ENCODE measurements at places on chromosomes 2 and 18.

- H3K36me3 ChIP-seq = no peaks in the 10 kb centered on the region
- H3K4me1 ChIP-seq = no peaks in the 10 kb centered on the region
- no peak for DNase-seq
- H3K4me3 ChIP-seq = no peak overlapping the region
- no peaks in the 10 kb centered on the region for H3K27me3 ChIP-seq
Observed at GRCh38 chr2:139457873-139458272, 677.7 kb upstream of the NXPH2 start.

- H3K27ac ChIP-seq = no peak within 1 kb of the TSS
- peaks cover 26% of the 10 kb centered on the region for H3K27me3 ChIP-seq
- H3K36me3 ChIP-seq = no peaks in the 10 kb centered on the region
- peak; percentile 20 for DNase-seq
- peak within 1 kb of the TSS; percentile 44 for H3K4me3 ChIP-seq
Observed at GRCh38 chr2:68643011-68643873, at the start of gene PROKR1. Gene PROKR1 (plus strand): TSS chr2:68643579. CDS start chr2:68645822, 2,243 bp downstream.

GRCh38 chr2:235135990-235136561 is 184.3 kb downstream of the SH3BP4 start:
- H3K4me3 ChIP-seq = no peak overlapping the region
- H3K4me1 ChIP-seq = peaks cover 18% of the 10 kb centered on the region
- H3K27me3 ChIP-seq = no peaks in the 10 kb centered on the region

DNA sequence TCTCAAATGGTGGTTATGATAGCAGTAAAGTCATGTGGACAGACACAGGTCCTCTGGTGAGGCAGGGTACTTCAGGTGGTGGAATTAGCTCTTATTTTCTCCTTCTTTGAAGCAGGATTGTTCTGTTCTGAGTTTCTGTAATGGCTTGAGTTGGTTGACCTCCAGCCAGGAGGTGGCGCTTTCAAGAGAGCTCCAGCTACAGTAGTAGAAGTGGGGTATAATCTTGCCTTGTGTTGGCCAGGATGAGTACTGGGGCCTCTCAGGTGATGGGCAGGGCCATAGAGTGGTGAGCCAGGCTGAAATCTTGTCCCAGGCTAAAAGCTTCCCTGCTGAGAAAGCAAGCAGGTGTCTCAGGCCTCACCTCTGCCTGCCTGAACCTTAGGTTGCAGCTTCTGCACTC is 52.5 kb upstream of the CSRNP3 start:
- no peaks in the 10 kb centered on the region for H3K36me3 ChIP-seq
- DNase-seq = no peak
- H3K27me3 ChIP-seq = no peaks in the 10 kb centered on the region
- H3K4me1 ChIP-seq = no peaks in the 10 kb centered on the region

DNA sequence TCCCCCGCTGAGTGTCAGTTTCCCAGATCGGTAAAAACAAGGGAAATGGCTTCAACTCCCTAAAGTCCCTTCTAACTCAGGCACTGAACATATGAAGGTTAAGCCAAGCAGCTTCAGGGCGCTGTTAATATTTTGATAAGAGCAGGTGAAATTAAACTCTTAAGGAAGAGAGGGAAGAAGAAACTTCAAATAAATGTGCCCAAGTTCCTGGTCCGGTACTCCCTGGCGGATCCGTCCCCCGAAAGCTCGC is 564 bp downstream of the TRABD2A start:
- peaks cover 25% of the 10 kb centered on the region for H3K4me1 ChIP-seq
- no peaks in the 10 kb centered on the region for H3K36me3 ChIP-seq
- DNase-seq = no peak
- H3K4me3 ChIP-seq = peak overlapping the region; percentile 38

GRCh38 chr2:1607236-1607920 is 136.9 kb downstream of the PXDN start:
- H3K27me3 ChIP-seq = no peaks in the 10 kb centered on the region
- H3K4me3 ChIP-seq = no peak overlapping the region
- no peak for DNase-seq
- H3K36me3 ChIP-seq = no peaks in the 10 kb centered on the region
- H3K4me1 ChIP-seq = peaks cover 23% of the 10 kb centered on the region
- no peak overlapping the region for H3K27ac ChIP-seq

- H3K27ac ChIP-seq = no peak overlapping the region
- H3K27me3 ChIP-seq = no peaks in the 10 kb centered on the region
- DNase-seq = no peak
- H3K4me1 ChIP-seq = no peaks in the 10 kb centered on the region
- H3K36me3 ChIP-seq = no peaks in the 10 kb centered on the region
Observed at GRCh38 chr2:158239271-158239670, 137.6 kb downstream of the UPP2 start.

- no peak for DNase-seq
- H3K27ac ChIP-seq = no peak overlapping the region
- no peak overlapping the region for H3K4me3 ChIP-seq
- H3K27me3 ChIP-seq = no peaks in the 10 kb centered on the region
Observed at GRCh38 chr2:214311031-214311533, 99.8 kb upstream of the VWC2L start.

DNA sequence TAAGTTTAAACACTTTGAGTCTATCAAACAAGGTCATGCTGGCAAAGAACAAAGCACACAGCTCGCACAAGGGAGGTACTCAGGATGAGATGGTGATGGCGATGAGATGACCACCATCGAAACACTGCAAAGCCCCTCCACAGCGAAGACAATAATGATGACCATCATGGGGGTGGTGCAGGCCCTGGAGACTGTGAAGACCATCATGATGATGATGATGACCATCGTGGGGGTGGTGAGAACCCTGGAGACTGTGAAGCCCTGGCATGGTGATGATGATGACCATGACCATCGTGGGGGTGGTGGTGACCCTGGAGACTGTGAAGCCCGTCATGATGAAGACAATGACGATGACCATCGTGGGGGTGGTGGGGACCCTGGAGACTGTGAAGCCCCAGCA is 81.6 kb upstream of the SALL3 start:
- no peak overlapping the region for H3K4me3 ChIP-seq
- no peak for DNase-seq
- H3K36me3 ChIP-seq = no peaks in the 10 kb centered on the region
- no peak overlapping the region for H3K27ac ChIP-seq

GRCh38 chr2:75088791-75089190 is 110.5 kb downstream of the TACR1 start:
- no peaks in the 10 kb centered on the region for H3K4me1 ChIP-seq
- no peak overlapping the region for H3K27ac ChIP-seq
- H3K4me3 ChIP-seq = no peak overlapping the region
- H3K36me3 ChIP-seq = no peaks in the 10 kb centered on the region
- no peak for DNase-seq

- H3K36me3 ChIP-seq = no peaks in the 10 kb centered on the region
- DNase-seq = no peak
- no peaks in the 10 kb centered on the region for H3K4me1 ChIP-seq
- no peak overlapping the region for H3K27ac ChIP-seq
- H3K4me3 ChIP-seq = no peak overlapping the region
- H3K27me3 ChIP-seq = no peaks in the 10 kb centered on the region
Observed at GRCh38 chr2:79830501-79830900, 317.6 kb downstream of the CTNNA2 start.

DNA sequence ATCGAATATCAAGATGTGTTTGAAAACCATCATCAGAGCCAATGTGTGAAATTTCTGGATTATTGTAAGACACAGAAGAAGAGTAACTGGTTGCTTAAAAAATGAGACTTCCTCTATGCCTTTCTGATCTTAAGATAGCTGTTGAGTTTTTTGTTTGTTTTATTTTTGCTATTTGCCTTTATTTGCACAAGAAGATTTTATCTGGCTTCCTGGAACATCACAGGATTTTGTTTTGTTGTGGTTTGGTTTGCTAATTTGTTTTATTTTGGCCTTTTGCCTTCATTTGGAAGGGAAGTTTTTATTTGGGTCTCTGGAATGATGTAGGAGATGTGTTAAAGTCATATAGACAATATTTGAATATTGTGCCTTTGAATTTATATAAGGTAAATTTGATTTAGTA is 3.9 kb upstream of the CYTIP start:
- H3K27me3 ChIP-seq = no peaks in the 10 kb centered on the region
- H3K4me3 ChIP-seq = no peak overlapping the region
- H3K27ac ChIP-seq = no peak overlapping the region
- DNase-seq = no peak
- H3K36me3 ChIP-seq = no peaks in the 10 kb centered on the region

GRCh38 chr2:23599667-23600066 is 214.7 kb downstream of the KLHL29 start:
- no peaks in the 10 kb centered on the region for H3K36me3 ChIP-seq
- no peak overlapping the region for H3K27ac ChIP-seq
- H3K4me1 ChIP-seq = peaks cover 54% of the 10 kb centered on the region
- H3K4me3 ChIP-seq = no peak overlapping the region

DNA sequence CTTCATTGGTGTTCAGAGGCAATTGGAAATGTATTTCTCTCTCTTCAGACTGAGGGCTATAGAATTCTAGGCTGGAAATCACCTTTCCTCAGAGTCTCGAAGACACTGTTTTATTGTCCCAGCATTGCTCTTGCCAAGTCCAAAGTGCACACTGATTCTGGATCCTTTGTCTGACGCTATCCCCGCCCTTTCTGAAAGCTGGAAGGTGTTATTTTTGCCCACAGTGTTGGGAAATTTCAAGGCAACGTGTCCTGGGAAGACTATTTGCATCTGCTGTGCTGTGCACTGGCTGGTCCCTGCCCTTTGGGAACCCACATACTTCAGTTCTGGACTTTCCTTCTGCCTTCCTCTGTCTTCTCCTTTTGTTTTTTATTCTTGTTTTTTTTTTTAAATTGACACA is 190.8 kb downstream of the SH3BP4 start:
- no peak overlapping the region for H3K27ac ChIP-seq
- no peaks in the 10 kb centered on the region for H3K27me3 ChIP-seq
- peaks cover 1% of the 10 kb centered on the region for H3K4me1 ChIP-seq
- H3K36me3 ChIP-seq = no peaks in the 10 kb centered on the region
- no peak for DNase-seq
- H3K4me3 ChIP-seq = no peak overlapping the region

GRCh38 chr2:238063414-238064189 is 2.8 kb downstream of the SCLY start:
- H3K36me3 ChIP-seq = peaks cover 13% of the 10 kb centered on the region
- peaks cover 6% of the 10 kb centered on the region for H3K4me1 ChIP-seq
- no peak for DNase-seq
- H3K4me3 ChIP-seq = no peak overlapping the region
- no peaks in the 10 kb centered on the region for H3K27me3 ChIP-seq
- H3K27ac ChIP-seq = no peak overlapping the region

- H3K27ac ChIP-seq = no peak overlapping the region
- H3K4me3 ChIP-seq = no peak overlapping the region
- peaks cover 28% of the 10 kb centered on the region for H3K36me3 ChIP-seq
- no peak for DNase-seq
Observed at GRCh38 chr2:148994341-148994740, 44.2 kb upstream of the LYPD6B start.

- H3K27me3 ChIP-seq = no peaks in the 10 kb centered on the region
- DNase-seq = no peak
- no peaks in the 10 kb centered on the region for H3K36me3 ChIP-seq
- H3K4me3 ChIP-seq = no peak overlapping the region
Observed at GRCh38 chr18:41587976-41588375, 367.1 kb upstream of the PIK3C3 start.

DNA sequence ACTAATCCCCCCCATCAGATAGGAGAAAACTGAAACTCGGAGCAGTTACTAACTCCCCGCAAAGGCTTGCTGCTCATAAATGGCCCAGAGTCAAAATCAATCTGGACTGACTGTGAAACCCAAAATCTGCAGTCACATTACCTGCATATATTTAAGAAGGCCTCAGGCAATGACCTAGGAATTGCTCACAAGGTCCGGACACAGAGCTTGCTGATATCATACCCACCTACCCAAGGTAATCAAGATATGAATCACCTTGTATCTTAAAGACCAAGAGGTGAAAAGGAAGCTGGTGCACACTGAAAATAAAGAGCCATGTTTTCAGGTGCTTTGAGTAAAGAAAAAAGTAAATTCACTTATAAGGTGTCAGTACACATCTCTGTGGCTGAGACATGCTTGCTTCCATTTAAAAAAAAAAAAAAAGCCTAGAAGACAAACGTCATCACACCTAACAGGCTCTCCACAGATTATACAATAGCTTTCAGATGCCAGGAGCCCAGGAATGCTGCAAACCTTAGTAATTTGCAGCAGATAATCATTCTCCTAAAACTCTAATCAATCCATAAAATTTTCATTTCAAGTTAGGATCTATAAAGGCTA is 195.4 kb downstream of the ZEB2 start:
- H3K4me3 ChIP-seq = no peak overlapping the region
- H3K36me3 ChIP-seq = no peaks in the 10 kb centered on the region
- no peak for DNase-seq

DNA sequence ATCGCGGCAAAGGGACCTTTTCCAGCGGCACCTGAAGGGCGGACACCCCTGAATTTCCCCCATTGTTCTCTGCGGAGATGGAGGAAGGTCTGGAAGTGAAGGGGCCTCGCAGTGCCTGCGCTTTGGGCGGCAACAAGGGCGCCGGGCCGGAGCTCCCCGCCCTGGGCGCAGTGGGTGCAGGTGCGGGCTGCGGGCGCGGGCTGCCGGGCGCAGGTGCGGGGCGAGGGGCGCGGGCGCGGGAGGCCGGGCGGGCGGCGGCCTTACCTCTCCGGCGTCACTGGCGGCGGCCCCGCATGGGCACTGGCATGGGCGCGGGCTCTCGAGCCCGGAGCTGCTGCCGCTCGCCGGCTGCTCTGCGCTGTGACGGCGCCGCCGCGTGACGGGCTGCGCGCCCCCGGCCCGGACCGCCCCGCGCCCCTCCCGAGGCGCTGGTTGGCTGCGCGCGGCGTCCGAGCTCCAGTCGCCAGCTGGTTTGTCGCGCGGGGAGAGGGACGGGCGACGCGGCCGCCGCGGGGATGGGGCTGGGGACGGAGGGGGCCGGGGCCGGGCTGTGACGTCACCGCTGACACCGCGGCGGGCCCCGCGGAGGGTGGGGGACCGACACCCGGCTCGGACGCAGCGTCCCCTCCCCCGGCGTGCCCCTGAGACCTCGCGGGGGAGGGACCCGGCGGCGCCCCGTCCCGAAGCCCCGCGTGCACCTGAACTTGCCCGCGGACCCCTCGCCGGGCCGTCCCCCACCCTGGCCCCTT is at the start of gene KIF1A:
TSS of gene KIF1A (minus strand) at position 362 of the 749 bp plus-strand sequence. CDS start 22,467 bp downstream, outside the sequence.
- peaks cover 36% of the 10 kb centered on the region for H3K36me3 ChIP-seq
- H3K27me3 ChIP-seq = no peaks in the 10 kb centered on the region
- H3K4me3 ChIP-seq = peak within 1 kb of the TSS; percentile 65
- DNase-seq = peak; percentile 98
- peaks cover 50% of the 10 kb centered on the region for H3K4me1 ChIP-seq

DNA sequence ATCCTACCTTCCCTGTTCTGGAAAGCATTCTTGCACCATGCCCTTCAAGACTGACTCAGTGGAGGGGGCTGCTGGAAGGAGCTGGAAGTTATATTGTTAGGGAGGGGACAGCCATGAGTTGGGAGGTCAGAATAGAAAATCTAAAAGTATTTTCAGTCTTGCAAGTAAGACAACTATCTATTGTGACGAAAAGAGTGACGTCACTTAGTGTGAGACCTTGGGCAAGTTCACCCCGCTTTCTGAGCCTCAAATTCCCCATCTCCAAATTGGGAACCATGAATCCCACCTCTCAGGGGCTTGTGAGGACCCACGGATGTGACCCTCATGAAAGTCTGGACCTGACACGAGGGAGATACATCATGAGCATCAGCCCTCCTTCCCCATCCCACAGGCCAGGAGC is 46.5 kb downstream of the FOSL2 start:
- H3K36me3 ChIP-seq = no peaks in the 10 kb centered on the region
- no peak overlapping the region for H3K27ac ChIP-seq
- no peak overlapping the region for H3K4me3 ChIP-seq
- DNase-seq = no peak
- H3K4me1 ChIP-seq = peaks cover 2% of the 10 kb centered on the region
